ENCODE measurements at places on chromosomes 12 and 14. TPM values are rescaled to one million over a fixed set of nuclear protein-coding genes. Genes with fewer than 3 reads are reported as not detected.

DNA sequence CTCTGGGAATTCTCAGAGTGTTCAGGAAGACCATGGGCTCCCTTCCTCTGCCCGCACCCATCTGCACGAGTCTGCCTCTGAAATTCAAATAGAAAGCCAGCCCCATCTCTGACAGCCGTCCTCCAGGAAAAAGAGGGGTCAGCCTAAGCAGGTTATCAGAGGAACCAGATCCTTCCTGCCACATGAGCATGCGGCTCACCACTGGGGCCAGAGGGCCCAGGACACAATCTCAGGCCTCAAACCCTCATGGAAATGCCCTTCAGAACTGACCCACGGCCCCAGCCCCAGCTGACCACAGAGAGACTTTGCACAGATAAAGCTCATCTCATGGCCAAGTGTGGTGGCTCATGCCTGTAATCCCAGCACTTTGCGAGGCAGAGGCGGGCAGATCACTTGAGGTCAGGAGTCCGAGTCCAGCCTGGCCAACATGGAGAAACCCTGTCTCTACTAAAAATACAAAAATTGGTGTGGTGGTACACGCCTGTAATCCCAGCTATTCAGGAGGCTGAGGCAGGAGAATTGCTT, 23.2 kb downstream of the PXN start:
- no peak for DNase-seq

GRCh38 chr12:116159593-116160200, 117.8 kb downstream of the MED13L start:
- no peak for DNase-seq

Gene LIN7A
- 25.4 TPM for total RNA-seq

- peak; percentile 26 for DNase-seq
These were observed 2.7 kb downstream of the SDR9C7 start for GRCh38 chr12:56931474-56931978.

Gene SUSD6
- 85.1 TPM for total RNA-seq

DNA sequence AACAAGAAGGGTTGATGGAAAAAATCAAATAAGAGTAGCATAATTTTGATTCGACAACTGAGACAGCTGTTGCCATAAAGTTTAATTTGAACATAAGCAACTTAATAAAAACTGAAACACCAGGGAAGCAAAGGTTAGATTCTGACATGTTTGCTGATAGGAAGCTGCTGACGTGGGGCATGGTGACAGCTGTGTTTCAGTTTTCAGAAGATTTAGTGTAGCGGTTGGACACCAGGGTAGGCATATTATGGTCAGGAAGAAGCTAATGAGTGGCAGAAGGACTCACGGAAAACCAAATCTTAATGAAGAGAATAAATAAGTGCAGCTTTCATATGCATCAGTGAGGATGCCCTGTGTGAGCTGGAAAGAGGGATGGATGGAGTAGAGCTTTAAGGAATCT, 336.7 kb upstream of the RPL10L start:
- no peak for DNase-seq

Gene APOF
- total RNA-seq, result 0.20 TPM

Gene SERPINA10
- 0.32 TPM for total RNA-seq

Gene AKAP3
- 1.0 TPM for total RNA-seq

GRCh38 chr12:65611396-65611795, 212.9 kb upstream of the HMGA2 start:
- DNase-seq, result no peak

DNA sequence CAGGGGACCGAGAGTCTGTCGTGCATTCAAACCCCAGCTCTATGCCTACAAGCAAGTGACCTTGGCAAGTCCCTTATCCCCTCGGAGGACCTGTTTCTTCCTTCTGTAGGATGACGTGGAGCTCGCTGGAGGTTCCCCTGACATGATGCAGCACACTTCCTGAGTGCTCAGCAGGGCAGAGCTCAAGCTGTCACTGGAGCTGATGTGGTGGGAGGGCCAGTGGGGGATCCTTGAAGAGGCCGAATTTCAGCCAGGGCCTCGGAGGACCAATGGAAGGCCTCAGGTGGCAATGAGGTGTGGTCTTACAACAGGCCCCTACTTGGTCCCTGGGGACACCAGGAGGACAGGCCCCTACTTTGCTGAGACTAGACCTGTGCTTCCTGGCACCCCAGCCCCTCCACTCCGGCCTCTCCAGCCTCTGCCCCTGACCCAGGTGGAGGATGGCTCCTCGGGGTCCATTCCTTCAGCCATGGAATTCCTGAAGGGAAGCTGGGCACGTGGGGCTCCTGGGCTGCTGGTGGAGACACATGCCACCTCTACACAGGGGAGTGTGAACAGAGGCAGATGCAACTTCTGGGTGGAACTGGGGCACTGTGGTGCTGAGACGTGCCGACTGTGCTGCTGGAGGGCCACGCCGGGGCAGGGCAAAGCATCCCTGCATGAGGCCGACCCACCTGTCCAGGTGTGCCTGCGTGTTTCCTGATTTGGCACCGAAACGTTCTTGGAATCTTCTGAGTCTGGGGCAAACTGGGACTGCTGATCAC, 18.7 kb upstream of the KIF26A start:
- no peak for DNase-seq

Gene JPH4
- 1.2 TPM for total RNA-seq

GRCh38 chr12:15393037-15393436, 70.7 kb downstream of the PTPRO start:
- DNase-seq, result no peak

DNA sequence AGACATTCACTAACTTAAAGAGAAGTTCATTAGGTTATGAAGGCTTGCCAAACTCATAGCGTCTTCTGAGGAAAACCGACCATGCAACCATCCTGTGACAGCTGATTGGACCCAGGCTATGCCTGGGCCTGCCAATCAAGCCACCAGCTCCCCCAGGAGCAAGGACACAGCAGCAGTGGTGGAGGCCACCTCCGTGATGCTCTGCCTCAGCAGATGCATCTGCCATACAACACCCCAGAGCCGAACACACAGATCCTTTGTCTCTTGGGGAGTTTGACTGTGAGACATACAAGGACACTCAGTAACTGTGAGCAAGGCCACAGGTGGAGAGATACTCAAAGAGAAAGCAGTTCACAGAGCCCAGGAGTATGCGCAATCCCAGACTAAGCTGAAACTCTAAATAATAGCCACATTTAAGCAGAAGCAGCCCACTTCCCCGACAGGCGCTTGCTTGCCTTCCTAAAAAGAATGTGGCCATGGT, 10.0 kb upstream of the CNIH1 start:
- DNase-seq, result no peak

- DNase-seq, result no peak
These were observed 7.2 kb downstream of the NAB2 start for GRCh38 chr12:57096099-57096572.

Gene TSPAN19
- total RNA-seq, result not detected

Gene EFS
- 10.8 TPM for total RNA-seq

- no peak for DNase-seq
These were observed 144.9 kb upstream of the AMIGO2 start for GRCh38 chr12:47224563-47225133.

GRCh38 chr14:62002642-62003041, 240.4 kb downstream of the SNAPC1 start:
- DNase-seq, result no peak

DNA sequence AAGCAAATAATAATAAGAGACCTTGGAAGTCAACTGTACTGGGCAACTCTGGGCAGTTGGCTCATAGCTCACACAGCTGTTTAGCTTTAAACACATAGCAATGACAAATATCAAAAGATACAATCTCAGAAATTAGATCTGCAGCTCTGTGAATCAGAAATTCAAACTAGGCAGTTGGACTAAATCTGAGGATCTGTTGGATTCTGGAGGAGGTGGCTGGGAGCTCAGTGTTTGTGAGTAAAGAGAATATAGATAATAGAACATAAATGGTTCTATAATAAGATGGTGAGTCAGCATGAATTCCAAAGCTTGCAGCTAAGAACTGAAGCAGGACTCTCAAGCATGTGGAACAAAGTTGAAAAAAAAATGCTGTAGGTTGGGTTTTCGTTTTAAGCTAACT, 1949.4 kb upstream of the SEL1L start:
- DNase-seq, result no peak

DNA sequence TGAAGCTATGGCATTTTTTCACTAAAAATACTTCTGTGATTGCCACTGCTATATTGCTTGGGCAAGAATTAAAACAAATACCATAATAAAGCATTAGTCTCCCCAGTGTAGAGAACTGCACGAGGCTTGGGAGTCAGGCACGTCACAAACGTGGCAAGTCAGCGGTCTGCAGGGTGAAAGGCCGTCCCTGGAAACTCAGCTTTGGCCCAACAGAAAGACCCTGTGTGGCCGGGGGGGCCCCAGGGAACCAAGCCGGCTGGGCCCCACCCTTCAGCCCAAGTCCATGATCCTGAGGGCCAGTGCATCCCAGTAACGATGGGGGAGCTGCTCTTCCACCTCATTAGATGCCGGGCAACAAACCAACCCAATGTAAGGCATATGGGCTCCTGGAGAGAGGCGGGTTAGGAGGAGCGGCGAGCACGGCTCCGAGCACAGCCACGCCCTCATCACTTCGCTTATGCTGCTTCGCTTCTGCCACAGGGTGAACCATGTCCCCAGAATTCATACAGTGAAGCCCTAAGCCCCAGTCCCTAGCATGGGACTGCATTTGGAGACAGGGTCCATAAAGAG, 50.9 kb upstream of the GPR68 start:
- no peak for DNase-seq

GRCh38 chr12:26122061-26122680, 2.7 kb downstream of the BHLHE41 start:
- no peak for DNase-seq

Gene KRT81
- 0.55 TPM for total RNA-seq

GRCh38 chr12:99093166-99093565, 448.1 kb downstream of the APAF1 start:
- no peak for DNase-seq

Gene SERPINA1
- total RNA-seq, result 348 TPM

DNA sequence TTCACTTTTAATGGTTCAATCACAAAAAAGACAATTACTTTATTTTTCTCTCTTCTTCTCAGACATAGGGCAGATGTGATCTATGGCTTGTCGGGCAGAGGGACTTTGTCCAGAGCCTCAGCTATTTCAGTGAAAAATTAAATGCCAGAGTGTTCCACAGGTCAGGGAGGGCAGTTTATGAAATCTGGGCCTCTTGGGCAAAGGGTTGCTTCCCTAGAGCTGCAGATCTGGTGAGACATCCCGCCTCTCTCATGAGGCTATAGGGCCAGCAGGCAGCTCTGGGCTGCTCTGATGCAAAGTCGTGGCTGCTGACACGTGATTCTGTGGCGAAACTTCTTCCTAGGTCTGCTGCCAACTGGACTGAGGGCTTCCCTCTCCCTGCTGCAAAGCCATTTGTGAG, 6.0 kb downstream of the CLMN start:
- peak; percentile 85 for DNase-seq

Gene GPRC5A
- 7.2 TPM for total RNA-seq

Gene INSM2
- total RNA-seq, result not detected

DNA sequence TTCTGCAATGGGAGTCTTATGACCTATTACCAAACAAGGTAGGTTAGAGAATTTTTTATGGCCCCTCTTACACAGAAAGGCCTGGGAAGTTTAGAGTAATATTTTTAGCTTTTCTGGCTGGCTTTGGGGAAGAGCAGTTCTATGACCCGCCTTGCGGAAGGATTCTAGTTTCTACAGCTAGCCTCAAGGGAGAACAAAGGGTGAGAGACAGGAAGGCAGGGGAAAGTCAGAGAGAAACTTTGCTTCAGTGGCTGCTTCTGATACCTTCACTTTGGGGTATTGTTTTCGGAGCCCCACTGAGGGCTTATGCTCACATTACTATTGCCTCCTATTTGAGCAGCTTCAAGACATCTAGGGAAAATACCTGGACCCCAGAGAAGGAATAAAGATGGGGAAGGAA, 80.7 kb upstream of the NUDT4 start:
- DNase-seq, result no peak

Gene CDKN3
- total RNA-seq, result 2.1 TPM

DNA sequence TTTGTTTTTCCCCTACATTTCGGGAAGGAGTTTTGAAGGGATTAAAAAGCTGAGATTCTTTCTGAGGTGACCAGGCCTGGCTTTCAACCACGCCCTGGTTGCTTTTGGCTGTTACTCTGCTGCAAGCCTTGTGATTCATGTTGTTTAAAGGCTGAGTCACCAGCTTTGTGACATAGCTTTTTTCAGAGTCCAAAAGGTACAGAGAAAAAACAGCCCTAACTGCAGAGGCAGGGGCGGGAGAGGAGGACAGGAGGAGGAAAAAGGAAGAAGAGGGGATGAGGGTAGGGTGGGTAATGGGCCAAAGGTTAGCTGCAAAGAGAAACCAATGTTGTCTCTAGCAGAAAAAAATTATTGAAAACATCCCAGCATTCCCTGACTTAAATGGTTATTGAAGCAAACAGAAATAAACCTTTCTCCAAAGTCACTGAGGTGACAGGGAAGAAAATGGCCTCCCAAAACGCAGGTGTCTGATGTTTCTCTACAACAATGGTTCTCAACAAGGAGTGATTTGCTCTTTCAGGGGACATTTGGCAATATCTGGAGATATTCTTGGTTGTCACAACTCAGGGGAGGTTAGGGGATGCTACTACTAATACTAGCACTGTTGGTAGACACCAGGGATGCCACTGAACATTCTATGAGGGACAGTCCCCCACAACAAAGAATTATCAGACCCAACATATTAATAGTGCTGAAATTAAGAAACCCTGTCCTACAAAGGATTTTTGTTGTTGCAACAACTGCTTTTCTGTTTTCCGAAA, 2.1 kb upstream of the UBC start:
- DNase-seq, result peak; percentile 86

- no peak for DNase-seq
These were observed 14.3 kb upstream of the PAPLN start for GRCh38 chr14:73223049-73223448.

DNA sequence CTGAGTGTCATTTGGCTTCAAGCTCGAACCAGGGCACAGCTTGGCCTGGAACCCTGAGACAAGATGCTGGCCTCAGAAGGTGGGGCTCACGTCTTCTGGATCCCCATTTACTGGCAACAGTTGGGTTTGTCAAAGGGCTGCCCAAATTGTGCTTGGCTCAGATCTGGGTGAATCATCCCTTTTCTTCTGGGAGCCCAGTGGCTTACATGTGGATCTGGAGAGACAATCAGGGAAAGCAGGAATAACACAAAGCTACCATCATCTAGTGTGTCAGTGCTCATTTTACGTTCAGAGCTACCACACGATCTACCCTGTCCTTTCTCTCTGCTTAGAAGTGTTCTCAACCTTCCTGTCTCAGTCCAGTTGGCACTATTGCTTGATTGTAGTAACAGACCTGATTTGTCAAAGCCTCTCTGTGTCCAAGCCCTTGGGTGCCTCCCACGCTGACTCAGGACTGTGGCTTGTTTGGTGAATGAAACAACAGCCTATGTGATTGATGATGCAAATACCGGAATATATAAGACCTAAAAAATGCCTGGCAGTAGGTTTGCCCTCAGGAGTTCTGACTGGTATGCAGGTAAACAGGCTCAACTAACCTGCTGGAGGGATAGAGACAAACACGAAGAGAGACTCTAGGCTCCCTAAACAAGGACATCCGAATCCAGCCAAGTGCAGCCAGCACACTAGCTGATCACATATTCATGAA, 974.3 kb downstream of the VRK1 start:
- DNase-seq, result no peak

- no peak for DNase-seq
These were observed 5.0 kb downstream of the CRIP2 start for GRCh38 chr14:105479431-105480158.

GRCh38 chr12:5166976-5167375, 123.3 kb downstream of the KCNA5 start:
- DNase-seq, result peak; percentile 16

Gene FAM186B
- total RNA-seq, result 0.32 TPM

Gene FGD6
- total RNA-seq, result 15.4 TPM

GRCh38 chr14:101791919-101792572, 30.5 kb downstream of the PPP2R5C start:
- no peak for DNase-seq
